ENCODE measurements at places on chromosomes 4 and X.

DNA sequence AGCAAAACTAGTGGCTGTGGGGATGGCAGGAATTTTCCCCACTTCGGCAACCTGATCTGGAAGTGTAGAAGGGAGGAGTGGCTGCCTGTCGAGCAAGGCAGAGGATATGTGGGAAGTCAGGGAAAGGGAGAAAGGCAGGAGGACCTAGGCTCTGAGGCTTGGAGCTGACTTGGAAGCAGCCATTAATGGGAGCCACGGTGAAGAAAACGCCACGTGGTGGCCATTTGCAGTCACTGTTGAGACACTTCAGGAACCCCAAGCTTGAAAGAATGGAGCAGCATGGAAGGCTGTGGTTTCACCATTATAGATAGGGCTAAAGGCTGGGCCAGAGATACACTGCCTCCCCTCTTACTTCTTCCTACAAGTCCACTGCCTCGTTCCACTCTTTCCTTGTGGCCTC is 41.8 kb upstream of the MAML3 start:
- no peak for DNase-seq

DNA sequence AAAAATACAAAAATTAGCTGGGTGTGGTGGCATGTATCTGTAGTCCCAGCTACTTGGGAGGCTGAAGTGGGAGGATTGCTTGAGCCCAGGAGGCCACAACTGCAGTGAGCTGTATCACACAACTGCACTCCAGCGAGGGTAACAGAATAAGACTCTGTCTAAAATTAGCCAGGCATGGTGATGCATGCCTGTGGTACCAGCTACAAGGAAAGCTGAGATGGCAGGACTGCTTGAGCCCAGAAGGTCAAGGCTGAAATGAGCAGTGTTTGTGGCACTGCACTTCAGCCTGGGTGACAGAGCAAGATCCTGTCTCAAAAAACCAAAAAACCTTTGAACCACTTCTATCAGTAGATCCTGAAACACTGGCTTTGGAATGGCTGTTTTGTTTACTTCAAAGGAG is 10.2 kb downstream of the GRSF1 start:
- DNase-seq = no peak

GRCh38 chr4:9875516-9875915 is 94.1 kb downstream of the DRD5 start:
- no peak for DNase-seq

- DNase-seq = no peak
These were observed 1.4 kb upstream of the CXCL1 start for GRCh38 chr4:73867783-73868182.

DNA sequence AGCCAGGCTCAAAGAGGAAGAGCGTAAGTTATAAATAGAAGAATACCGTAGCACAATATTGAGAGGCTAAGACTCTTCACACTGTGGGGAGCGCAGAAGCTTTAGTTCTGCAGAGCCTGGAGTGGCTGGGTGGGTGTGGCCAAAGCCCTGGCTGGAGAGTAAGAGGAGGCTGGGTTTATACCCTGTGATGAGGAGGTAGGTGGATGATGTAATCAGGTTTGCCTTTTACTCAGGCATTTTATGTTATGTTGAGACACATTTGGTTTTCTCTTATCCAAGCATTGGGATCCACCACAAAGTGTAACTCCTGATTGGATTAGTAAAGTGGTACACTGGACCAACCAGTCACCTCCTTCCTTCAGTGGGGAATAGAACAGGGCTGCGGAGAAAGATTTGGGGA is 13.9 kb downstream of the CDS1 start:
- DNase-seq = no peak

DNA sequence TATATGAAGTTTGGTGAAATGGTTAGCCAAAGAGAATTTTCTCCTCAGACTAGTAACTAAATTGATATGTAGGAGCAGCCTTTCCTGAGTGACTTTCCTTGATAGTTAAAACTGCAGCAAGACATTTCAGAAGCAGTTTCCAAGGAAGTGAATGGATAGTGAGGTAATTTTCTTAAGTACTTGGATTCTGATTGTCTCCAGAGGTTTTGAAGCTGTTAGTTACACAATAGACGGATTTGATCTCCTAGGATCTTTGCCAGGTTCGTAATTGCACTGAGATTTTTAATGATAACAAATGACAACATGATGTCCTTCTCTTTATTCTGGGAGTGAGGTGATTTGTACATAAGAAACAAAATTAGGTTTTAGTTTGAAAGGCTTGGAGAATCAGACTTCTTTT is 29.2 kb downstream of the PRRG1 start:
- no peak for DNase-seq

DNA sequence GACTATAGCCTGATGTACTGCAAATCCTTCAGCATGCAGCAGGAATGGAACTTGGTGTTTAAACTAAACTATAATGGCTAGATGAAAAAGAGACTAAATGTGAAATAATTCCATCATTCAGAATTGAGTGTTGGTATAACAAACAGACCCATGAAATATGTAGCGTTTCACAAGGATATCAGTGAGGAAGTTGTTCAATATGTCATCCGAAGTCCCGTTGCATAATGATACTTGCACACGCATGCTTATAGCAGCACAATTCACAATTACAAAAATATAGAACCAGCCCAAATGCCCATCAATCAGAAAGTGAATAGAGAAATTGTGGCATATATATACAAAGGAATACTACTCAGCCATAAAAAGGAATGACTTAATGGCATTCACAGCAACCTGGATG is 20.4 kb downstream of the MECP2 start:
- DNase-seq = no peak

- no peak for DNase-seq
These were observed 50.8 kb downstream of the ANAPC4 start for GRCh38 chr4:25427871-25428270.

GRCh38 chrX:19673375-19674040 is 158.2 kb upstream of the MAP3K15 start:
- no peak for DNase-seq

DNA sequence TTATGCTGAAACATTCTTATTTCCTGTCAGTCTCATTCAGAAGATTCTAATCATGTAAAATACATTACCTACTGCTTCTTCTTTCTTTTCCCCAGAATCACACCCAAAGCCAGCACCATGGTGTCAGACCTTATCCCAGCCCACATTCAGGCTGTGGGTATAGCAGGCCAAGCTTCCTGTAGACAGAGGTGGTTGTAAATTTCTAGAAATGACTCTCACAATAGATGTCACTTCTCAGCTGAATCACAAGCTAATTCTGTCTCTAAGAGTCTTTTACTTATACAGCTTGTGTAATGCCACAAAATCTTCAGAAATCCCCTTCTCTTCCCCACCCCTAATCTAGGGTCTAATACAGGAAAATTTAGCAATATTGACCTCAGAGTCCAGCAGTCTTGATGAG is 239.6 kb downstream of the PARM1 start:
- DNase-seq = no peak

- DNase-seq = no peak
These were observed 47.7 kb downstream of the RWDD4 start for GRCh38 chr4:183611210-183611830.

GRCh38 chrX:74242050-74242449 is 61.9 kb upstream of the ZCCHC13 start:
- no peak for DNase-seq

DNA sequence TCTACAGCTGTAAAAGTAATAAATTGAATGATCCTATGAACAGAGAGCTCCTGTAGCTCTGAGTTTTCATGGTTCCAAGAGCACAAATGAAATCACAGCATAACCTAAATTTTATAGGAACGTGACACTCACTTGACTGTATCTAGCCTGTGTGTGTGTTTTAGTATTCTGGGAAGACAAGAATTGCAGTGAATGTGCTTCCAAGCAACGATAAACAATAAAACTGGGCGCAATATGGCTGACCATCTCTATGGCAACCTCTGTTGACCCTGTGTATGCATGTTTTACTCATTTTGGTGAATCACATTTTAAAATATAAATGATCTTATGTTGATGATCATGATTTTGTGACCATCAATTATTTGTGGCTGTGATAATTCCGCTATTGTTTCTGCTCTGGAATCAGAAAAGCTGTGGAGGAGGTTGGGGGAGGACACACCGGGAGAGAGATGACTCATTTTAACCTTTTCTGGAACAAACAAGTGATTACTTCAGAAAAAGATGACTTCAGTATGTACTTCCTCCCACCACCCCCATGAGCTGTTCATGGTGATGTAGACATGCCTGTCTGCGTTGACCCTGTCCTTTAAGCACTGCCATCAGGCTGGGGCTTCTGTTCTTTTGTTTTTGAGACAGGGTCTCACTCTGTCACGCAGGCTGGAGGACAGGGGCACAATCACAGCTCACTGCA is 31.8 kb downstream of the USP11 start:
- no peak for DNase-seq

DNA sequence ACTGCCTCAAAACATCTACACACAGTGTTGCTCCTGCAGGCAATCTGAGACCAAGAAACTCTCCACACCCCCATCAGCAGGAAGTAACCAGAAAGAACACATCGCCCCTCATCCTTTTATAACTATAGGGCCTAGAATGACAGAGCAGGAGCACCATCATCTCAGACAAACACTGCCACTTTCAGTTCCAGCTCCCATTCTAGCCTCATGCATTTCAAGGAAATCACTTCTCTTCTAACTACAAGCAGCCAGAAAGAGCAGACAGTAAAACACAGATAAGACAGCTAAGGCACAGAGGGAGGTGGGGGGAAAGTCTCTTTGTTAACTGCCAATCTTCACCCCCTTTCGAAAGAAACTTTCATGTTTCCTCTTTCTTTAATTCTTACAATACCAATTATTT is 102.6 kb upstream of the TENT5D start:
- DNase-seq = no peak

GRCh38 chr4:173415885-173416653 is 17.2 kb upstream of the SCRG1 start:
- DNase-seq = no peak

- no peak for DNase-seq
These were observed 206.3 kb upstream of the TBL1X start for GRCh38 chrX:9258421-9259104.

DNA sequence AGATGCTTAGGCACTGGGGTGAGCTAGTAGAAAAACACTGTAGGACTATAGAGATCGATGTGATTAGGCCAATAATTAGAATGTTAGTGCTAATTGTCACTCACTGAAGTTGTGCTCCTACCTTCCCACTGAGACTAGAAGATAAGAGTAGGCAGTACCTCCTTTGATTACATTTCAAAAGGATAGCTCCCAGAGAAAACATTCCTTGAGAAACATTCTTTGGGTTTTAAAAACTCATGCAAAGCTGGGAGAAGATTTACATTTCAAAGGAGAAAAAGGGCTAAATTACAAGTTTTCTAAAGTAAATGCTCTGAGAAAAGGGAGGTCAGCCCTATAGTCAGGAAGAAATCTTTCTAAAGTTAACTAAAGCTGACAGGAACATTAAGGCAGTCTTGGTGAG is 860.3 kb upstream of the NDST4 start:
- DNase-seq = no peak

- no peak for DNase-seq
These were observed 53.0 kb upstream of the DAPP1 start for GRCh38 chr4:99763635-99764101.

DNA sequence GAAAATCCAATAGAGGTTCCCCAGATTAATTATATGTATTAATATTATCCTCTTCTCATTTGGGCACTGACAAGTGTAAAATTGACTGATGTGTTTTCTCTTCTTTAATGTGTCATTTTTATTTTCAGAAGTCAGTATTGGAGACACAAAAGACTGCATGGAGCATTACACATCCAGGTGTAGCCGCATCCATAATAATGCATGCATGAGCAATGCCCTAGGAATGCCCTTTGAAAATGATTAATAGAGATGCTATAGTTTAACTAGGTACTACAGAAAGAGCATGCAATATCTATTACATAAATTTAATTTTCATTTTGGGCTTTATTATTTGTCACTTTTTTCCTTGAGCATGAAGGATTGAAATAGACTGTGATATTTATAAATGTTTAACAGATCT is 509.9 kb downstream of the SPOCK3 start:
- no peak for DNase-seq

DNA sequence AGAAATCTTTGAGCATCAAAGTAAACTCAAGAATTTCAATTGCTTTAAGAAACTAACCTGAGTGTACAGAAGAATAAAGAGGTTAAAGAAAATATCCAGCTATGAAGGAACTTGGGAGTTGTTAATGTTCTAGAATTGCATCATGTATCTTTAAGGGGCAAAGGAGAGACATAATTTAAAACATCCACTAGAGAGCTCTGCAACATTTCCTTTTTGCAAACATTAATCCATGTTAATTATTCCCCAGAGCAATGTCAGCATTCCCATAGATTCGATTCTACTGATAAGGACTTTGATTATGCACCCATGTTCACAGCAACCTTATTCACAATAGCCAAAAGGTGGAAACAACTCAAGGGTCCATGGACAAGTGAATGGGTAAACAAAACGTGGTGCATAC is 80.2 kb upstream of the SORBS2 start:
- DNase-seq = no peak

- DNase-seq = no peak
These were observed 863 bp upstream of the XPNPEP2 start for GRCh38 chrX:129737916-129738315.

- no peak for DNase-seq
These were observed 111.0 kb downstream of the EPHA5 start for GRCh38 chr4:65559270-65559669.

DNA sequence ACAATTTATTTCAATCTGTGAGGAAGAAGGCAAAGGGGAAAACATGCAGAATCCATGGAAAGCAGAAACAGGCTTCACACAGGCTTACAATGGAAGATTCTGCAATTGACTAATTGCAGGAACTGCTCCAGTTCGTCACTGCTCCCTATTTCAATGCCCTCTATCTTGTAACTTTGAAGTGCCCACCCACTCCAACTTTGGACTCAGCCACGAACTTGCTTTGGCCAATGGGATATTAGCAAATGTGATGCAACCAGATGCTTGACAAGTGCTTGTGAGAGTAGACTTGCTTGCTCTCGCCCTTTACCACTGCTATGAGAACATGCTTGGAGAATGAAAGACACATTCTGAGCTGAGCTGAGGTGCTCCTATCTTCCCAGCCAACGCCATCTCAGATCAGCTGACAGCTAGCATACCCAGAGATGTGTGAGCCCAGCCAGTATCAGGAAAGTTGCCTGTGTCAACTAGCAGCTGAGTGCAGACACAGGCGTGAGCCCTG is 105.7 kb upstream of the PTCHD1 start:
- DNase-seq = no peak

GRCh38 chr4:99633772-99634171 is 23.9 kb downstream of the C4orf54 start:
- no peak for DNase-seq

GRCh38 chr4:23857367-23857959 is 32.4 kb downstream of the PPARGC1A start:
- no peak for DNase-seq

- no peak for DNase-seq
These were observed 665 bp downstream of the PSMD10 start for GRCh38 chrX:108090491-108091263.

- no peak for DNase-seq
These were observed 270.3 kb upstream of the HS3ST1 start for GRCh38 chr4:11698846-11699590.

Data from activated CD8-positive, alpha-beta memory T cell treated with anti-CD3 and anti-CD28 coated beads for 1 hour (primary cell).